NCI-H69 (cell line): ENCODE measurements at places on chromosomes 1 and 21.

- no peak for DNase-seq
Observed at GRCh38 chr1:115145226-115145625, 55.9 kb upstream of the TSPAN2 start.

- DNase-seq: no peak
Observed at GRCh38 chr1:151689494-151689893, 27.1 kb downstream of the CELF3 start.

DNA sequence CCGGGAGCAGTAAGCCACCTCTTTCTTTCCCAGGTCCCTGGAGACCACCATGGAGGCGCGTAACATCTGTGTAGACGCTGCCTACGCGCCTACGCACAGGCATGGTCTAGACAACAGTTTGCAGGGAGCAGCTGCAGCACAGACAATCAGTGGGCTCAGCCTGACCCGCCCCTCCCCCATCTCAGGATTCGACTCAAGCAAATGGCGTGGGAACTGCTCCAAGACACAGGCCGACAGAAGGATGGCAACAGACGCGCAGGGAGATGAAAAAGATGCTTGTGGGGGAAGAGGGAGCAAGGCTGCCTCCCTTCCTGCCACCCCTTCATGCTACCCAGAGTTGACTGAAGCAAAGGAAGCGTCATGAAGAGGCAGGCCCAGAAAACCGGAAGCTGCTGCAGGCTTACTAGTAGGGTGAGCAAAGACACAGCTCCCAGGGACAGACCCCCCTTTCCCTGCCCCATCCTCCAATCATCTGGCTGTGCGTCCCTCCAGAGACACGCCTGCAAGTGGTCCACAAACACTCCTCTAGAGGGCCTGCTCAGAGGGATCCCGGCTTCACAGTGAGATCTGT, 19.5 kb downstream of the STK40 start:
- DNase-seq: peak; percentile 56

- peak; percentile 17 for DNase-seq
Observed at GRCh38 chr1:94920061-94920460, 6.8 kb downstream of the CNN3 start.

DNA sequence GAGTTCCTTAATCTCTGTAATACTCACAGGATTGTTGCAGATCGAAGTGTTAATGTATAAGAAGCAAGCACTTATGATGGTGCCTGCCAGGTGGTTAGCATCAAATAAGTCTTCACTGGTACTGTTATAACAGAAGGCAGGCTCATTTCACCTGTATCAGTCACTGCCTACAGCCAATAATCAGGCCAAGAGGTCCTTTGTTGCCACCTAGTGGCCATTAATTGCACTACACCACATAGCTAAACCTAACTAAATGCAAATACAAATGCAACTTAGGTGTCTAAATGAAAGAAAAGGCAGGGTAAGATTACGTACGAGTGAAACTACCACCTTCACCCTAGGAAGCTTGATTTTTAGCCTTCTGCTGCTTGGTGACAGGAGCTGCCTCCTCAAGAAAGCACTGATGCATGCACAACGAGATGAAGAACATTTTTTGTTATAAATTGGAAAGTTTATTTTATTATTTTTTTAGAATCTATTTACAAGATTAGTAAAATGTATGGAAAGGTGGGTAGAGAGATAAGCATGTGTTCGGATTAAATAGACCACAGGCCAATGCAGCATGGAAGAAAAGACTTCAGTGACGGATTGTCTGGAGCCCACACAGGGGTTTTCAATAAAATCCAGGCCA, 334.8 kb upstream of the CAMK1G start:
- peak; percentile 75 for DNase-seq
